ENCODE measurements at places on chromosomes 5 and 9. TPM values are rescaled to one million over a fixed set of nuclear protein-coding genes. Genes with fewer than 3 reads are reported as not detected.

Gene ITGA1
- 136 TPM for total RNA-seq

Gene SUSD3
- 0.67 TPM for total RNA-seq

Gene SNCB
- total RNA-seq = not detected

Gene HAVCR2
- total RNA-seq = 378 TPM

Gene SPAAR
- total RNA-seq = not detected

Gene CCNI2
- 1.1 TPM for total RNA-seq

Gene DHX29
- 22.1 TPM for total RNA-seq

Gene LRRC19
- not detected for total RNA-seq

Gene C9orf43
- 1.1 TPM for total RNA-seq

Gene WNT8A
- not detected for total RNA-seq

Gene PCDHGC4
- total RNA-seq = not detected

Gene MARCHF11
- total RNA-seq = not detected

Gene SGTB
- 4.1 TPM for total RNA-seq

Gene SLC45A2
- total RNA-seq = not detected

Gene TAF1L
- not detected for total RNA-seq

Gene TLX3
- not detected for total RNA-seq

Gene SVEP1
- not detected for total RNA-seq

Gene SLC1A1
- not detected for total RNA-seq

Gene ASPN
- total RNA-seq = not detected

Gene MYMK
- not detected for total RNA-seq

Gene BAAT
- not detected for total RNA-seq

Gene LTC4S
- total RNA-seq = 4.0 TPM

Gene ROR2
- total RNA-seq = 0.11 TPM

Gene CDC20B
- total RNA-seq = not detected

Gene AFAP1L1
- total RNA-seq = 0.33 TPM

All from natural killer cell treated with Interleukin-12 subunit alpha and Interleukin-12 subunit beta and Interleukin-15 and Interleukin-18, amount 100 ng/mL, for 72 hours (primary cell).